ENCODE measurements at places on chromosomes 3 and 15.

- no peak for DNase-seq
Measured at GRCh38 chr3:158347966-158348365, 223.0 kb upstream of the MLF1 start.

DNA sequence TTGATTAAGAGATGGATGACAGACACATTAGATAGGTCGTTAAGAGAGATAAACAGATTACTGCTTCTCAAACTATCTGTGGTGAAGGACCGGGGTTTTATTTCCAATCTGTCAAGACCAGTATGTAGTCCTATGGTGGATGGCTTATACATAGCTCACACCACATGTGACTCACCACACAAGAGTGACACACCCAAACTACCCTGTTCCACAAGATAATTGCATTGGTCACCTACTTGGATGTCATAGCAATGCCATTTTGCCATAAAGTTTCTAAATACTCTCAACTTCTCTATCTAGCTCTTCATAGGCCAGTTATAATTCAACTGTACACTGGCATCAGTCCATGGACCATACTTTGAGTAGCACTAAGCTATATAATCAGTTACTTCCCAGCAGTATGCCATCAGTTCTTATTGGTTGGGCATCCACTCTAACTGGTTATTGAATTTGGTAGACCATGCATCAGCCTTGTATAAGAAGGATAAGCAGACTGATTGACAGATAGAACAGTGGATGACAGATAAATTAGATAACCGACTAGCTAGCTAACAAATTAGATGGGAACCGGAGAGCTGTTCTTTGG, 11.6 kb downstream of the WWTR1 start:
- no peak for DNase-seq

- DNase-seq = no peak
Measured at GRCh38 chr3:5123937-5124336, 1.8 kb downstream of the ARL8B start.

- DNase-seq = no peak
Measured at GRCh38 chr3:37237252-37237651, 62.9 kb upstream of the LRRFIP2 start.

DNA sequence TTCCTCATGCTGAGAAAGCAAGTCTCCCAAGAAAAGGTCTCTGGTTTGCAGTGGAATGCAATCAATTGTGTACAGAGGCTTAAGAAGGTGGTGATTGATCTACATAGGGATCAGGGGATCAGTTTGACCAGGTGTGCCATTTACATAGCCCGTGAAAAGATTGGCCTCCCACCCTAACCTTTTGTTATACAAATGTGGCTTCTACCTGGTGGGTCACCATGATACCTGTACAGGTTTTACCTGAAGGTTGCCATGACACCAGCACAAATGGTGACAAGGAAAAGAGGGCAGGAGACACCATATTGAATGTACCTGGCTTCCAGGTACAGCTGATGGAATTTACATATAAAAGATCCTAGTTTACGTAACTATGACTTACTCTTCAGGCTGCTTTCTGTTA, 25.5 kb upstream of the TEX55 start:
- no peak for DNase-seq

DNA sequence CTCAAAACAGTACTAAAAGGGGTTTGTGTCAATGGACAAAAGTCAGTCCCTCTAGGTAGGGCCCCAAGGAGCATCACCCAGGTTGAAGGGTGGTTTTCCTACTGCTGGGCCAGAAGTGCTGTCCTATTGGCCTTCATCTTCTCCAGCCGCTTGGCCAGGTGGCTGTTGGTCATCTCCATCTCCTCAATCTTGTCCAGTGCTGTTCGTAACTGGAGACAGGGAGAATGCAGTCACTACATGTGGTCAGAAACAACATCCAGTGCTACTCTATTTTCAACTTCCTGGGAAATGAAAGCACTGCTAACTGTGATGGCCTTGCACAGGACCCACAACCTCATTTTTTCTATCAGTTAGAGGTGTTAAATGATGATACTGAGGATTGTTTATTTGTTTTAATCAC, 60.4 kb downstream of the MLH1 start:
- DNase-seq = no peak

DNA sequence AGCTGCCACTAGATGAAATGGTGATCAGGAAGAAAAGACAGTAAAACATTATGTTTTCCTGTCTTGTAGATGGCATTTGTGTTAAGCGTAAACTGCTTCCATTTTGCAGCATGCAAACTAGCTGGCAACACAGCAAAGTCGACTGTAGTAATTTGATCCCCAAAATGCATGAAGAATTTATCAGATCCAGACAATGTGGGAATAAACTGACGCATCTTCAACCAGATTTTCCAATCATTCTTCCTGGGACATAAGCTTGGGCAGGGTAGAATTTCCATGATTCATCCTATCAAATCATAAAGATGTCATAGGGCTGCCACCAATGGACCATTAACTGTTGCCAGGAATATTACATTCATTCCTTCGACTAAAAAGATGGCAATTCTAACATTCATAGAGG, 260.3 kb downstream of the ERC2 start:
- no peak for DNase-seq

- DNase-seq = no peak
Measured at GRCh38 chr3:15050405-15051092, 14.6 kb downstream of the MRPS25 start.

DNA sequence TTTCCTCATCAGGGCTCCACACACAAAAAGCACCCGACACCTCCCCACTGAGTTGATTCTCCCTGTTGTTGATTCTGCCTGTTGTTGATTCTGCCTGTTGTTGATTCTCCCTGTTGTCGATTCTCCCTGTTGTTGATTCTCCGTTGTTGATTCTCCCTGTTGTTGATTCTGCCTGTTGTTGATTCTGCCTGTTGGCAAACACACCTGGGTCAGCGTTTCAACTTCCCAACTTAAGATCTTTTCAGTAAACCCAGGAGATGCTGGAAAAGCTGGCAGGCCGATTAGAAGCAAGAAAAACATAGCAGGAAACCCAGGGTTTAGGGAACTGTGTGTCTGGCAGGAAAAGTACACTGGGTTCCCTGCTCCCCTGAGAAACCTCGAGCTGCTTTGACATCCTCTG, 47.9 kb downstream of the TNK2 start:
- no peak for DNase-seq

DNA sequence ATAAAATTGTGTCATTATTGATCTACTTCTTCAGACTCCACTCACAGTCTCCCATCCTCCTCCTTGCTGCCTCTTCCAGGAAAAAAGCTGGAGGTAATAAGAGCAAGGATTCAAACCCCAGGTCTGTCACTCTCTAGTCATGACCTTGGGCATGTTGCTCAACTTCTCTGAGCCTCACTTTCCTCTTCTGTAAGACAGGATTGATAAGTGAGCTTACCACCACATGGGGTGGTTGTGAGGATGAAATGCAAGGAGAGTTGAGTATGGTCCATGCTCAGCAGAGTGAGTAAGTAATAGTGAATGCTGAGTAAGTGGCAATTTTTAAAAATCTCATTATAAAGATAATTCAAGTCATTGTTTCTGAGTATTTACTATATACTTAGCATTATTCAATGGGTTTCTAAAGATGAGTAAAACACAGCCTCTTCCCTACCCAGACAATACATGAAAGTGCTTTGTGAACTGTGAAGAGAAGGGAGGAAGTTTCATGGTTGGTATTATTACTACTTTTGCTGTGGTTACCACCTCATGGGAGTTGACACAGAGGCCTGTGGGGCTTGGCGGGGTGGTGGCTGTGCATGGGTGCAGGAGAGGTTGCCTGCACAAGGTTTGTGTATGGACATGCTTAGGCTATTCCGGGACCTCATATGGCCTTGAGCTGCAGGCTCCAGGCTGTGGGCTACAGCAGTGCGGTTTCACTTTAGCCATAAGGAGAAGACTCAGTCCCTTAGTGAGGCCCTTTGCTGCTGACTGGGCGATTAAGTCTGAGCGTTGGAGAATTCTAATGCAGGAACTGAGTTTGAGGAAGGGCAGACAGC, 30.0 kb downstream of the SLC6A11 start:
- DNase-seq = no peak

DNA sequence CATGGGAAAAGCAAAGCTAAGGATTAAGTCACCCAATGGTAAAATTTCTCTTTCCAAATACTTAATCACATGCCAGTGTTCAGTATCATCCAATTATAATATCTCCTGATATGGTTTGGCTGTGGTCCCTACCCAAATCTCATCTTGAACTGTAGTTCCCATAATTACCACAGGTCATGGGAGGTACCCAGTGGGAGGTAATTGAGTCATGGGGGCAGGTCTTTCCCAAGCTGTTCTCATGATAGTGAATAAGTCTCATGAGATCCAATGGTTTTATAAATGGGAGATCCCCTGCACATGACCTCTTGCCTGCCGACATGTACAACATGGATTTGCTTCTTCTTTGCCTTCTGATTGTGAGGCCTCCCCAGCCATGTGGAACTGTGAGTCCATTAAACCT, 26.1 kb upstream of the NMB start:
- no peak for DNase-seq

- no peak for DNase-seq
Measured at GRCh38 chr3:109023656-109024254, 70.1 kb upstream of the GUCA1C start.

DNA sequence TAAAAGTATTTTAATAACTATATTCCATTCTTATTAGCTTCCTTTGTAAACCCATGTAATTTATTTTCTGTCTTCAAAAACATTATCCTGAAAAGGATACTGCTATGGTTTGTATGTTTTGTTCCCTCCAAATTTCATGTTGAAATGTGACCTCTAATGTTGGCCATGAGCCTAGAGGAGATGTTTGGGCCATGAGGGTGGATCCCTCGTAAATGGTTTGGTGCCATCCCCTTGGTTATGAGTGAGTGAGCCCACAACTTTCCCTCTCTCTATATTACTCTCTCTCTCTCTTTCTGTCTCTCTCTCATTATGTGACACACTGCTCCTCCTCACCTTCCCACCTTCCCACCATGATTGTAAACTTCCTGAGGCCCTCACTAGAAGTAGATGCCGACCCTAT, 357.7 kb downstream of the MFSD1 start:
- DNase-seq = no peak

- no peak for DNase-seq
Measured at GRCh38 chr3:30548600-30548999, 57.8 kb upstream of the TGFBR2 start.

All from heart left ventricle (tissue), 16 donors.